ENCODE measurements at places on chromosomes 1 and 21.
A peak's percentile ranks its signal among the peaks of the same experiment; 100 is the strongest.

DNA sequence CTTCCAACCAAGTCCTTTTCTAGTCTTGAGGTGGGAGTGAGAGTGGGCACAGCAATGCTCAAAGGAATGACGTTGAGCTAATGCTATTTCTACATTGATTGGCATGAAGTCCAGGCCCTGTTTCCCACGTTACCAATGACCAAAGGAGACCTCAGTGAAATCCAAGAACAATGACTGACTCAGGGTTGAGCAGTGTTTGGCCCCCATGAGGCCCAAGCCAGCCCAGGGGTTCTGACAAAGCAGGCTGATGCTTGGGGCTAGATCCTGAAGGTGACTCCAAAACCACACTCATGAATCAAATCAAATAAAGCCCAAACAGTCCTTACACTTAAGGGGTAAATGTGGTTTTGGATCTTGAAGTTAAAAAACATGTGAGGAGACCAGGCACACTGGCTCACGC lies 278.5 kb upstream of the GJB5 start:
- no peaks in the 10 kb centered on the region for H3K36me3 ChIP-seq
- H3K4me3 ChIP-seq = no peak overlapping the region

- H3K27ac ChIP-seq = no peak overlapping the region
- no peak overlapping the region for H3K4me3 ChIP-seq
- H3K36me3 ChIP-seq = no peaks in the 10 kb centered on the region
- no peak for DNase-seq
- no peaks in the 10 kb centered on the region for H3K27me3 ChIP-seq
Observed at GRCh38 chr1:232938926-232939325, 11.5 kb upstream of the NTPCR start.

DNA sequence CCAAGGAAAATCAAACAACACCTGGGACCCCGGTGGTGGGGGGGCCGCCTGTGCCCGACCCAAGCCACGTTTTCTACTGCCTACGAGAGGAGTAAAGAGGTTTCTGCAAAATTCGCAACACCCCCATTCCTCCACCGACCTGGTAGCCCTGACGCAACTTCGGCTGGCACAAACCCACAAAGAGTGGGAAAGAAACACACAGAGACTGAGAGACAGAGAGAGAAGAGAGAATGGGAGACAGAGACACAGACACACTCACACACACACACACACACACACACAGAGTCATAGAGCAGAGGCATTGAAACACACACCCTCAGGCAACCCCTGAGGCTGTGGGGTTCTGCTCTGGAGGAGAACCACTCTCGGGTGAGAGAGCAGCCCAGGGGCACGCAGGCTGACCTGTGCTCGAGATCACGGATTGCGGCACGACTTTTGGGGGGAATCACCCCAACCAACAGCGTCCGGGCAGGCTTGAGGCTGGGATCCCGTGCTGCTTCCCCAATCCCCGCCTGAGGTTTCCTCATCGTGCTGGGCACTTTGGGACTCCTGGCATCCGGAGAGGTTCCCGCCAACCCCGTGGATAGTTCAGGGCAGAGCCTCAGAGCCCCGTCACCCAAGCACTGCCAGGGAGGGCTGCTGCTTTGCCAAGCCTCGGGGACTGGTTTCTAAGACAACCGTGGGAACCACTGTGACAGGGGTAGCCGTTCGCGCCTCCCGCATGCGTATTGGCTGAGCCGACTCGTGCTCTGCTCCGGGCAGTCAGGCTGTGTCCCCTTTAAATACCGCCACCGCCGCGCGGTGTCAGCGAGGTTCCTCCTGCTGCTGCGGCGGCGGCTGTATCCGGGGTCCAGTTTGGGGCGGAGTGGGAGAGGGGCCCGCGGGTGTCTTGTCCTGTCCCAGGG lies 682.4 kb upstream of the TPTE start:
- no peak overlapping the region for H3K4me3 ChIP-seq
- H3K27ac ChIP-seq = no peak overlapping the region
- H3K4me1 ChIP-seq = no peaks in the 10 kb centered on the region
- H3K36me3 ChIP-seq = no peaks in the 10 kb centered on the region

- no peak overlapping the region for H3K27ac ChIP-seq
- H3K4me1 ChIP-seq = peaks cover 3% of the 10 kb centered on the region
- no peaks in the 10 kb centered on the region for H3K36me3 ChIP-seq
- no peak overlapping the region for H3K4me3 ChIP-seq
- DNase-seq = no peak
- no peaks in the 10 kb centered on the region for H3K27me3 ChIP-seq
Observed at GRCh38 chr1:44549510-44549909, 124.8 kb downstream of the TMEM53 start.

GRCh38 chr1:150477733-150478132 lies 9.5 kb upstream of the TARS2 start:
- peaks cover 3% of the 10 kb centered on the region for H3K4me1 ChIP-seq
- H3K36me3 ChIP-seq = peaks cover under 1% of the 10 kb centered on the region
- peak overlapping the region; percentile 85 for H3K27ac ChIP-seq

- peaks cover 6% of the 10 kb centered on the region for H3K27me3 ChIP-seq
- peaks cover 22% of the 10 kb centered on the region for H3K4me1 ChIP-seq
- H3K36me3 ChIP-seq = no peaks in the 10 kb centered on the region
- no peak for DNase-seq
- no peak overlapping the region for H3K27ac ChIP-seq
- H3K4me3 ChIP-seq = no peak overlapping the region
Observed at GRCh38 chr1:63710761-63711380, 62.9 kb upstream of the ROR1 start.

GRCh38 chr1:184427722-184428121 lies 40.9 kb downstream of the C1orf21 start:
- DNase-seq = no peak
- peaks cover 8% of the 10 kb centered on the region for H3K36me3 ChIP-seq
- H3K27me3 ChIP-seq = no peaks in the 10 kb centered on the region
- no peak overlapping the region for H3K4me3 ChIP-seq

DNA sequence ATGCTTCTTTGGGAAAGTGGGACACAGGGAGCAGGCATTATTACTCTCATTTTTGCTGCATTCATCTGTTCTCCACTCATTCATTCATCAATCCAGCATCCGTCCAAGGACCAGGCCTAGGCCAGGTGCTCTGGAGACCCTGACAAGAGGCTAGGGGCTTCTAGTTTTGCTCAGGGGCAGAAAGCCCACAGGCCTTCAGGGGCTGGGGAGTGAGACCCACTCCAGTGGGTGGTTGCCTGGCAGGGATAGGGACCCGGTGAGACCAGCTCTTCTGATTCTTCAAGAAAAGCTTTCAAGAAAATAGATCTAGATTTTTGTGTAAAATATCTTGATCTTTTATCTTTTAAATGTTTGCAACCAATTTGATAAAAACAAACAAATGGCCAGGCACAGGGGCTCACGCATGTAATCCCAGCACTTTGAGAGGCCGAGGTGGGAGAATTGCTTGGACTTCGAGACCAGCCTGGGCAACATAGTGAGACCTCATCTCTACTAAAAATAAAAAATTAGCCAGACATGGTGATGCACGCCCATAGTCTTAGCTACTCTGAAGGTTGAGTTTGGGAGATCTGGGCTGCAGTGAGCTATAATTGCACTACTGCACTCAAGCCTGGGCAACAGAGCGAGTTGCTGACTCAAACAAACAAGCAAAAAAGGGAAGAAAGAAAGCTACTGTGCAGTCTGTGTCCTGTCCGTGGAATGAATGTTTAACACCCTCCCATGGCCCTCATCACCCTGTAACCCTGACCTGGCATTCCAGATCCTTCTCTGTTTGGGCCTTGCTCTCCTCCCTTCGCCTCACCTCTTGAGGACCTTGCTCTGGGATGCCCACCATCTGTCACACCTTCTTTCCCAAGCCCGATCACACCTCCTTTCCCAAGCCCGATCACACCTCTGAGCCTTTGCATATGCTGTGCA lies 17.3 kb upstream of the LRP8 start:
- no peaks in the 10 kb centered on the region for H3K36me3 ChIP-seq
- H3K27me3 ChIP-seq = no peaks in the 10 kb centered on the region
- H3K27ac ChIP-seq = no peak overlapping the region
- no peaks in the 10 kb centered on the region for H3K4me1 ChIP-seq
- no peak overlapping the region for H3K4me3 ChIP-seq
- DNase-seq = no peak
